ENCODE measurements at places on chromosomes 12 and 14.
A peak's percentile ranks its signal among the peaks of the same experiment; 100 is the strongest.

GRCh38 chr12:79329933-79330332 is 360.8 kb downstream of the PAWR start:
- DNase-seq: no peak

GRCh38 chr14:104283197-104284106 is 145.1 kb downstream of the KIF26A start:
- DNase-seq: peak; percentile 45

GRCh38 chr14:90381999-90382451 is 14.8 kb upstream of the CALM1 start:
- peak; percentile 18 for DNase-seq

- no peak for DNase-seq
Measured at GRCh38 chr12:8914716-8915526, 612 bp downstream of the PHC1 start.

DNA sequence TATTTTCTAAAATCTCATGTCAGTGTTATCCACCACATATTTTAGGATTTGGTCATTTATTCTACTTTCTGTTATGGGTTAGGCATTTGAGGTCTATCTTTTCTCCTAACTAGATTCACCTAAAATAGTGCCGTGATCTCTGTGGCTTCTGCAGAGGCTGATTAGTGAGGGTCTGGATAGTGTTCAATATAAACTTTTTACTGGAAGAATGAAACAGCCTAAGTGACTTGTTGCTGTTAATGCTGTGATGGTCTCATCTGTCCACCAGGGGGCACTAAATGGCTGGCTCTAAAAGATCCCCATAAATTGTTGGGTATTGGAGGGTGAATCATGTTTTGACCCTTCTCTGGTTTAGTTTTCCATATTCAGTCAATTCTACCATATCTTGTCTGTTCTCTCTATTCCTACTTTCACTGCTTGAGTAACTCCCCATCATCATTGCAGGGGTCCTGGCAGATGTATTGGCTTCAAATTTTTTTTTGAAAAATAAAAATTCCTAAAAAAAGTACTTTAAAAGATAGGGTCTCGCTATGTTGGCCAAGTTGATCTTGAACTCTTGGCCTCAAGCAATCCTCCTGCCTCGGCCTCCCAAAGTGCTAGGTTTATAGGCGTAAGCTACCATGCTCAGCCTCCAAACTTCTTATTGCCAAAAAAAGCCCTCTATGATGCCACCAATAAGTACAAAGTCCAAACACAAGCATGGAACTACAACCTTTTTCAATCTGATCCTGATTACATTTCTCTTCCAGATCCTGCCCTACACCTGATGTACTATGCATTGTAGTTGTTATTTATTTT is 6.9 kb downstream of the PABPN1 start:
- DNase-seq: peak; percentile 78

Measured in NCI-H446 (cell line).